ENCODE measurements at places on chromosomes 16 and 17.

- DNase-seq = no peak
Measured at GRCh38 chr16:29993191-29993902, 2.1 kb downstream of the HIRIP3 start.

GRCh38 chr17:2215616-2216364, 87.8 kb downstream of the SMG6 start:
- DNase-seq = peak; percentile 83

GRCh38 chr16:23508589-23509440, 1.5 kb downstream of the GGA2 start:
- DNase-seq = no peak

DNA sequence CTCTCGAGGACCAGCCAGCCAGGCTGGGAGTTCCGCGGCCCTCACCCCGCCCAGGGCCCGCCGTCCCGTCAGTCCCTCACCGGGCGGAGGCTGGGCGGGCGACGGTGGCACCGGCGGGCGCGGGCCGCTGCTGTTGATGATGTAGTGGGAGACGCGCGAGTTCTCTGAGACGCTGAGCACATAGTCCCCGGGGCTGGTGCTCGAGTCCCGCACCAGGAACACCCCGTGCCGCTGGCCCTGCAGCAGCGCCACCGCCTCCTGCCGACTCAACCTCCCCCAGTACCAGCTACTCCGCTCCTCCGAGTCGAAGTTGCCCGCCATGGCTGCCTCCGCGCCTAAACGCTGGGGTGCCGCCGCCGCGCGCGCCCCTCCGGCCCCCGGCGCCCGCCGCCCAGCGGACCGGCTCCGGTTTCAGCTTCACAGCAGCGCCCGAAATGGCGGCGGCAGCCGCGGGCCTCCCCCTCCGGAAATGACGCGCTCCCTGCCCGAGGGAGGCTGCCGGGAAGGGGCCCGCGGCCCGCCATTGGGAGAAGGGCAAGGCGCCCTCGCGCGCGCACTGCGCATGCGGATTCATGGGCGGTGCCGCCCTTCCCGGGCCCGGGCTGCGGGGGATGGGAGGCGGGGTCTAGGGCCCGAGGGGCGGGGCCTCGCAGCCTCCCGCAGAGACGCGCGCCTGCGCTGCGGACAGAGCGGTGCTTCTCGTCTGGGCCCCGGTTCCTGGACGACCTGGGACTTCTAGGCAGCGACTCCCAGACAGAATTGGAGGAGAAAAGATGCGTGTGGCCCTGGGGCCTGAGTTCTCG, at the start of gene CRK:
CRK (minus strand) TSS at position 436 of the 803 bp plus-strand sequence; CDS start at position 321, 115 bp downstream.
- DNase-seq = peak; percentile 70

GRCh38 chr17:66952031-66952524, 12.4 kb upstream of the CACNG4 start:
- DNase-seq = peak; percentile 75

DNA sequence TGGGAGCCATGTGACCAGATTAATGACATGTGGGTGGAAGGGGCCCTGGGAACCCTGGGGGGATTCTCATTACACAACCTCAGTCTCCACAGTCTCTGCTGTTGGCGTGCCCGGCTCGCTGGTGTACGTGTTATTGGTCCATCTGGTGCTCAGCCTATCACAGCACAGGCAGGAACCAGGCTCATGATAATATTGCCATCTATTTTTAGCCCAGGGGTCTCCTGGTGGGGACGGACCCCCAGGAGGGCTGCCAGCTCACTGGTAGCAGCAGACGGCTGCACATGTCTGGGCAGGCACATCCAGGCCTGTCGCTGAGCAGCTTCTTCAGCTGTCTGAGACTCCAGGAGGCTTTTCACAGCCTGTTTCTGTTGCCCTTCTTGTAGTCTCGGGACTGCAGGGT, 123.8 kb downstream of the RAB11FIP4 start:
- no peak for DNase-seq

DNA sequence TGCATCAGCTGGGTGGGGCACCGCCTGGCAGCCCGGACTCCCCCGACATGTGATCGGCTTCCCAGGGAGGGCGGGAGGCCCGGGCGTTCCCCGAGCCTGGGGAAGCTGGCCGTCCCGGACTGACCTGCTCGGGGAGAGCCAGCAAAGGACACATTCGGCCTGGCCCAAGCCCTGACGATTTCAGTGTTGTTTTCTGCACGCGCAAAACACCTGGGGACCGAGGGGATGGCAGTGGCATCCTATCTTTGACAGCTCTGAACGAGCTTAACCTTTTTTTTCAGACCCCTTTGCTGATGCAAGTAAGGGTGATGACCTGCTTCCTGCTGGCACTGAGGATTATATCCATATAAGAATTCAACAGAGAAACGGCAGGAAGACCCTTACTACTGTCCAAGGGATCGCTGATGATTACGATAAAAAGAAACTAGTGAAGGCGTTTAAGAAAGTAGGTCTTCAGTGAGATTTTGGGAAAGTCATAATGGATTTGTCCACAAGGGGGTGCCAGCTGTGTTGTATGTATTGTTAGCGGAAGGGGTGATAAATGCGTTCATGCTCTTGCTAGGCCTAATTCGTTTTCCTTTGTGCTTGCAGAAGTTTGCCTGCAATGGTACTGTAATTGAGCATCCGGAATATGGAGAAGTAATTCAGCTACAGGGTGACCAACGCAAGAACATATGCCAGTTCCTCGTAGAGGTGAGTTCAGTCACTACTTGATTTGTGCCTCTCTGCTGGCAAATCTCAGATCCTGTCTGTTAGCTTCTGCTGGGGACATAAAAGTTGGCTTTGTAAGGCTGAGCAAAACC, 1.0 kb downstream of the EIF1 start:
- no peak for DNase-seq

DNA sequence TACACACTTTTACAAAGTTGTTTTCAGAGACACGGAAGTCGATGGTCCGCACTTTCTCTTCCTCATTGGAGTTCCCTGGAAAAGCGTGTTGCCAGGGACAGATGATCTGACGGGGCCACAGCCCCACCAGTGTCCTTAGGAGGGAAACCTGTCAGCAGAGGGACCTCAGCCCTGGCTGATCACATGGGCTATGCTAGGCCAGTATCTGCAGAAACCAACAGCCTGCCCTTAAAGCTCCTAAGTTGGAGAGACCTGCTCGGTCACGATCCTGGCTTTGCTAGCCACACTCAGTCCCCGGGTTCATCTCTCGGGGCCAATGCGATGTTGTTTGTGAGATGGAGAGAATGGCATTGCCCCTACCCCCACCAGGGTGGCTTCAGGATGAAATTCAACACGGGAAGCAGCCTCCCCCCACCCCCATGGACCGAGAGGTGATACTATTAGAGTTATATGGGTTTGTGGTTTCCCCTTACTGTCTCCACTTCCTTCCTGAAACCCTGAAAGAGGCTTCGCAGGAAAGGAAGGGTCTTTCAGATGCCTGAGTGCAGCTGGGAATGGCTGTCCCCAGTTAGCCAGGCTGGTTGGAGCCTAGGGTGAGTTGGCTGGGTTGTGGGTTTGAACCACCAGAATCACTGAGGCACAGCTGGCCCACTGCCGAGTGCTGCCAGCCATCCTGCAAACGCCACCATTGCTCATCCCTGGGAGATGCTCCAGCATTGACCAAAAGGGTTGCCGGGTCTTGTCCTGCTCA, 16.6 kb downstream of the RMI2 start:
- DNase-seq = no peak

DNA sequence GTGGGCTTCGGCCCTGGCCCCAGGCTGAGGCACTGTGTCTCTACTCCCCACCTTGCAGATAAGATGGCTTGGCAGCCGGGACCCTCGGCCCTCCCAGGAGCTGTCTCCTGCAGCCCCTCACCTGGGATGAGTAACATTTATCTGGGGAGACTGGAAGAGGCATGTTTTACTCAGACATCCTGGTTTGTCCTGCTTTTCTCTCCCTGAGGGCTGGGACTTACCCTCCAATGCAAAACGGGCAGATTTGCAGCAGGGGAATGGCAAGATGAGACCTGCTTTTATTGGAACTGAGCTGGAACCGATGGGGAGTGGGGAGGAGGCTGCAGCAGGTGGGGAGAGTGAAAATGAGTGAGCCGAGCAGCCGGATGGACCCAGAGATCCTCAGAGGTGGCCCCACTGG, 27.3 kb upstream of the UBE2G1 start:
- DNase-seq = no peak

DNA sequence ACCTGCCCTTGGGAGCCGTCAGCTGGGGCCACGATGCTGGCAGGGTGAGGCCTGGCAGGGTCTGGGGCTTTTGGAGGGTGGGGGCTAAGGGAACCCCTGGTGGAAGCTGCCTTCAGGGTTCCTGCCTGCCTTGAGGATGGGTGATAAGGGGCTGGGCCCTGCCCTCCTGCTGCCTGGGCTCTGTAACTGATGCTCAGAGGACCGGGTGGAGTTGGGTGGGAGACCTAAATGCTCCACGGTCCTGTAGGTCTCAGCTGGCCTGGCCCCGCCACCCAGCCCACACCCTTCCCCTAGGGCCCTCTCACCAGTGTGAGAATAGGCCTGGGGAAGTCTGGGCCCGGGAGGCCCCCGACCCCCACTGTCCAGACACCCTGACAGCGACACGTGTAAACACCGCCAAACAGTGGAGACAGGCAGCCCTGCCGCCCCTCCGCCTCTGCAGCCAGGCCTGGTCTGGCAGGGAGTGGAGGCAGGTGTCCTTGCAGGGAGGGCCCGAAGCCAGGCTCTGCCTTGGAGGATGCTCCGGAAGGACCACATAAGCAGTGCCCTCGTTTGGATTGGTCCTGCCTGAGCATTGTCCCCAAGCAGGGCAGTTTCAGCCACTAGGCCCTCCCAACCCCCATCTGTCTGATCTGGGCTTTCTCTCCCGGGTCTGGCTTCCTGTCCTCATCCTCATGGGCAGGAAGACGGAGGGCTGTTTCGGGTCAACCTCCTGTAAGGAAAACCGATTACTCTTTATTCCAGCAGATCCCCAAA, 6.5 kb upstream of the BAHCC1 start:
- DNase-seq = no peak

DNA sequence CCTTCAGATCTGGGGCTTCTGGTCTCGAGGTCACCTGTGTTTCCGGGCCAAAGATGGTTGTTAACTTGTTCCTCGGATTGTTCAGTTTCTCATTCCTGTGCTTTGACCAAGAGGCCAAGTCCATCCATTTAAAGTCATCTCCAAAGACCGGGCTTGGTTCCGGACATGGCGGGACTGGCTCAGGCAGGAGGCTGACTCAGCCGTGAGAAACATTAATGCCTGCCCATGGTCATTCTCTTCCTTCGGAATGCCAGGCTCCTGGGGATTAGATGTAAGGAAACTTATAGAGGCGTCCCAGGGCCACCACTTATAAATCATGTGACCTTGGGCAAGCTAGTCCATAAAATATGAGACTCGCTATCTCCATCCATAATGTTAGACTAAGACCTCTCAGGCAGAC, 13.6 kb upstream of the NKD1 start:
- no peak for DNase-seq

DNA sequence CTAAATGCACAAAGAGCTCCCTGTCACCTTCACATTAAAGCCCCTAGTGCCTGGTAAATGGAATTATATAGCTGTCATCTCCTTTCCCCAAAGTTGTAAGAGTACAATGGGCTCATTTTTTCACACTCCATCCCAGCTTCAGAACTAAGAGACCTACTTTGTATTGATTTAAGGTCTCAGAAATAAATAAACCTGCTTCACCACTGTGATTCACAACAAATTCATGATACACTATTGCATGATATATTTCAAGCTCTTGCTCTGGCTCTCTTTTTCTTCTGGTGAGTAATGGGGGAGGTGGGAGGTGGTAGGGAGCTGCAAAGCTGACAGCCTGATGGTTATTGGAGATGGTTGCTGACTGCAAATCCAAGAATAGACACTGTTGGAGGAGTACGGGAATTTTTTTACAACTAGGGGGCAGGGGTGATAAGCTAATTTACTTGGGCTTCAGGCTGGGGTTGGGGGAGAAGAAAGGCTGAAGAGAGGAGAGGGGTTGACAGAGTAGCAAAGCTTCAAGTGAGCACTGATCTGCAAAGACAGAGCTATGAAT, 189.9 kb downstream of the AATF start:
- no peak for DNase-seq

DNA sequence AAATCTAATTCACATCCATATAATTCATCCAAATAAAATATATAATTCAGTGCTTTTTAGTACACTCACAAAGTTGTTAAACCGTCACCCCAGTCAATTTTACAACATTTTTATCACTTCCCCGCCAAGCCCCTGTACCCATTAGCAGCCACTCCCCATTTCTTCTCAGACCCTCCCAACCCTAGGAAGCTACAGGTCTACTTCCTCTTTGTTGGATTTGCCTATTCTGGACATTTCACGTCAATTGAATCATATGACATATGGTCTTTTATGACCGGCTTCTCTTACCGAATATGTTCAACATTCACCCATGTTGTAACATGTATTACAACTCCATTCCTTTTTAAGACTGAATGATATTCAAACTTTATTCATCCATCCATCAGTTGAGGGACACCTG, 19.9 kb upstream of the MLKL start:
- no peak for DNase-seq

DNA sequence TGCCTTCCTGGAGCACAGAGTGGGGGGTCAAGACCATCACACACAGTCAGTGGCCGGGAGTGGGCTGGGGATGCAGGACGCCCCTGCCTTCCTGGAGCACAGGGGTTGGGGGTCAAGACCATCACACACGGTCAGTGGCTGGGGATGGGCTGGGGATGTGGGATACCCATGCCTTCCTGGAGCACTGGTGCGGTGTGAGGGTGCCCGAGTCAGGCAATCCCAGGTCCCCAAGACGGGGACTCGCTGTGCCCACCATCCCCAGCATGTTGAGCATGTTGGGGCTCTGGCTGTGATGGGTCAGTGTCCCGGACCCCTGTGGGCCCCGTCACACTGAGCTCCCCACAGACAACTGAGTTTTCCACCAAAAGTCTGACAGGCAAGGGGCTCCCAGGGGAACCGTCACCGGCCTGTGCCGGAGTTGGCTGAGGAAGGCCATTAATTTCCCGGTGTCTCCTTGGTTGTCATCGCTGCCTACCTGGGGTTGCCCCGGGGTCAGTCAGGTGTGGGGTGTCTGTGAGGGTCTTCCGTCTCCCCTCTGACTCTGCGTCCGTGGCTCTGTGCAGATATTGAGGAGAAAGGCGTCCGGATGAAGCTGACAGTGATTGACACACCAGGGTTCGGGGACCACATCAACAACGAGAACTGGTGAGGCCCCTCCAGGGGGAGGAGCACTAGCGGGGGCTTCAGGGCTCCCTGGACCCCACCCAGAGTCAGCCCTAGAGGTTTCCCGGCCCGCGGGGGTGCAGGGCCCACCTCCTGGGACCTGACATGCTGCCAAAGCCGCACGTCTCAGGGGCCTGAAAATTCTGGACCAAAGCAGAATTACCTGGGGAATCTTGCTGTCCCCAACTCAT, 347.1 kb downstream of the SEC14L1 start:
- no peak for DNase-seq

DNA sequence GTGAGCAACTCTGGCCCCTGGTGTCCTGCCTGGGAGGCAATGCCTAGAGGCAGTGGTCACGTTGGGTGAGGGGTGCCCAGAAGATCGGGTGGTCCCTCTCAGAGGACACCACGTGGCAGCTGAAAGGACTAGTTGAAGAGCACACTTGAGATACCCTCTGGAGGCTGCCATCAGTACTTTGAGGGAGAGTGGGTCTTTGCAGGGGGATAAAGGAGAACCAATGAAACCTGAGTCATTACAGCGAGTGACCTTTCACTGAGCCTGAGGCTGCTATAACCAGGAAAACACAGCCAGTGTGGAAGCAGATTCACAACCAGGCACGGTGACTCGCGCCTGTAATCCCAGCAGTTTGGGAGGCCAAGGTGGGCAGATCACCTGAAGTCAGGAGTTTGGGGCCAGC, 18.9 kb downstream of the CA4 start:
- no peak for DNase-seq

Data from AG09309 (cell line).